ENCODE measurements at places on chromosomes 1 and 21. TPM values are rescaled to one million over a fixed set of nuclear protein-coding genes. Genes with fewer than 3 reads are reported as not detected.
A peak's percentile ranks its signal among the peaks of the same experiment; 100 is the strongest.

The TFF1 gene
- not detected for total RNA-seq

The SGIP1 gene
- total RNA-seq = 0.05 TPM

The FAM163A gene
- not detected for total RNA-seq

The S100B gene
- not detected for total RNA-seq

The PLCH2 gene
- total RNA-seq = 5.1 TPM

The ID3 gene
- 42.6 TPM for total RNA-seq

The PROX1 gene
- 0.09 TPM for total RNA-seq

The OLFML3 gene
- not detected for total RNA-seq

The CCDC181 gene
- total RNA-seq = 0.11 TPM

The CELA2B gene
- total RNA-seq = not detected

The KPRP gene
- not detected for total RNA-seq

The BRDT gene
- not detected for total RNA-seq

The ARMH1 gene
- total RNA-seq = 75.1 TPM

The CRYAA gene
- not detected for total RNA-seq

DNA sequence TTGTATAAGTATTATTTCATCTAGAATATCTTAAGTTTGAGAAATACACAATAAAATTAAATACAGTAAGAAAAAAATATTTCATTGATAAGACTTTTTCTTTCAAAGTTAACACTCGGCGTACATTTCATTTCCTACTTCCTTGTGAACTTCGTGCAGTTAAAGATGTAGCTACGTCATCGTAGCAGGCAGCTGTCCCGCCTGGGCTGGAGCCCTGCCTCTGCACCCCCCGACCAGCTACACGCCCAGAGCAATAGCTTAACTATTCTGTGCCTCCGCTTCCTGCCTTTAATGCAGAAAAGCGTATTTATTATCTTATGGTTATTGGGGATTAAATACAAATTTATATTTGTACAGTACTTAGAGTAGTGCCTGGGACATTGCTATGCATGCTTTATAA, 53.5 kb downstream of the CLSTN1 start:
- DNase-seq = no peak

GRCh38 chr1:111720274-111720976, 18.8 kb downstream of the INKA2 start:
- no peak for DNase-seq

DNA sequence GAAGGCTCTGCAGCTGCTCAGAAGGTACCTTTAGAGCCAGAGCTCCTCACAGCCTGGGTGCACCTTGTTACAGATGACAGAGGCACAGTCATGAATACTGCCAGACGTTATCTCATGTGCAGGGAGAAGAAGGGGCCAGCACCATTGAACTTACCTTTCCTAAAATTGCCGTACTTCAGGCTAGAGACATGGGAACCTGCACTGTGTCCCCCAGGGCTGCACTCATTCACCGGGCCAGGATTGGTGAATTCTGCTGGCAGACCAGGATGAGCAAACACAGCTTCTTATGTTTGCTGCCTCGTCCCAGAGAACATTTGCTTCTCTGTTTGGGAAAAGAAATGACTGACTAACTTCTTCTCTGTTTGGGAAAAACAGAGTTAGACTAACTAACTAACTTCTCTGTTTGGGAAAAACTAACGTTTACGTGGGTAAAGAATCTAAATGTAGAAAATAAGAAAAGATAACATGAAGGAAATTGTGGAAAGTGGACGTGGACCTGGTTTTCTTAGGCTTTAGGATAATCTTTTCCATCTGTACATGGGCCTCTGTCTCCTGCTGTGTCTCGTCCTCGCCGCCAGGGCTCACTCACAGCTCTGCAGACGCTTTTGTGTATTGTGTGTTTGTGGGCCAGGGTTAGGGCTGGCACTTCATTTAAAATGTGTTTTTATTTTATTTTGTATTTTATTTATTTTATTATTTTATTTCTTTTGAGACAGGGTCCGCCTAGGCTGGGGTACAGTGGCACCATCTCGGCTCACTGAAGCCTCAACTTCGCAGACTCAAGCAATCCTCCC, 9.9 kb downstream of the OBSCN start:
- DNase-seq = no peak

DNA sequence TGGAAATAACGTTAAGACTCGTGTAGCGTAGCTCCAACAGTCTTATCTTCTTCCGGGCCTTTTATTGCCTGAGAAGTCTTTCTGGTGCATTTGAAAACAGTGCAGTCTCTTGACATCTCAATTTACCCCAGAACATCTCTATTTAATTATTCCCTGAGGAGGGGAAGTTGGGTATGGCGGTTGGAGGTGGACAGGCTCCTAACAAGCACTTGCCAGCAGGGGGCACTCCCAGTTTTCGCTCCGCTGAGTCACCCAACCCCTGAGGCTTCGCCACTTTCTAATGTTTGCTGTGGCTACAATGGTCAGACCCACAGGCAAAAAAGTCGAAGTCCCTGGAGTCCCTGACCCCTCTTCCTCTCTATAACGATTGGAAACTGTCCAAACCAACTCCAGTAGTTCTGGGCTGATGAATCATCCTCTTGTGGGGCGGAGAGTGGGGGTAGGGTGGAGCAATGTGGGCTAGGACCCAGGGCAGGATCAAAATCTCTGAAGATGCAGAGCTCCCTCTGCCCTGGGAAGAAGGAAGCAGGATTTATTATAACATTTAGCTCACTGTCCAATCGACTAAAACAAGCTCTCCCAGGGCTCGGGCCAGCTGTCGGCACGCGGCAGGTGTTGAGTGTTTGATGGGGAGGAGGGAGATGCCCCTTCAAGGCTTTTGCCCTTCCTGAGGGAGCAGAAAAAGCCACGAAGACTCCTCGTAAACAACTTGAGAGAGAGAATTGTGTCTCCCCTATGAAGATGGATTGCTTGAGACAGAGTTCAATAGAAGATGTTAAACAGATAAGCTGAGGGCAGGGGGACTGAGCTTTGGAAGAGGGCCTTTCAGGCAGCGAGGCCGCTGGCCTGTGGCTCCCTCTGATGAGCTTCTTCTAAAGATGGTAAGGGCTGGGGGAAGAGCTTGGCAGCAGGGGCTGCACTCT, 85.7 kb downstream of the BRINP2 start:
- DNase-seq = peak; percentile 49

- peak; percentile 67 for DNase-seq
These were observed 18.3 kb upstream of the PLEKHA6 start for GRCh38 chr1:204377800-204378668.

DNA sequence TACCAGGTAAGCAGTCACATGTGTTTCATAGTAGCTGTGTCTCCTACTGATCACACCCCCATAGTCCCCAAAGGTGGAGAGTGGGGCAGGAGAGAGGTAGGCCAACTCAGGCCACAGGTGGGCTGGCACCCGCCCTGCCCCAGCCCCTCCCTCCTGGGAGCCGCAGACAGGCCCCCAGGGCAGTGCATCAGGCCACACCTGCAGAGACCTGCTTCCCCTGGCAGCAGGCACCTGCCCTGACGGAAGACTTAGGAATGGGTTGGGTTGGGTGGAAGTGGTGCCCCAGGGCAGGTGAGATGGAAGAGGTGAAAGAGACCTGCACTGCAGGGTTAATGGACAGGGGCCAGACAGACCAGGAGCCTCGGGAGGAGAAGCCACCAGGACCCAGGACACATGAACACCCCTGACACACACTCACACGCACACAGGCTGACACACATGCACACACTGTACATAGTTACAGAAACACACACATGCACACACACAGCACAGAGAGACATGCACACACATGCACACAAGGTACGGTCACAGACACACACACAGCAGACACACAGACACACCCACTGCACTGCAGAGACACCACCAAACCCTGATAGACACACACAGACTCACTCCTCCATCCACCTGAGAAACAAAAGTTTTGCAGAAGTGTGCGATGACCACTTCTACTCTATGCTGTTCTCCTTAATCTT, 1.7 kb upstream of the COL18A1 start:
- DNase-seq = no peak

GRCh38 chr1:22600071-22600816, 36.2 kb upstream of the C1QA start:
- no peak for DNase-seq

- DNase-seq = no peak
These were observed 8.5 kb upstream of the USP1 start for GRCh38 chr1:62428351-62428750.

GRCh38 chr1:176559878-176560277, 96.9 kb downstream of the PAPPA2 start:
- peak; percentile 37 for DNase-seq

DNA sequence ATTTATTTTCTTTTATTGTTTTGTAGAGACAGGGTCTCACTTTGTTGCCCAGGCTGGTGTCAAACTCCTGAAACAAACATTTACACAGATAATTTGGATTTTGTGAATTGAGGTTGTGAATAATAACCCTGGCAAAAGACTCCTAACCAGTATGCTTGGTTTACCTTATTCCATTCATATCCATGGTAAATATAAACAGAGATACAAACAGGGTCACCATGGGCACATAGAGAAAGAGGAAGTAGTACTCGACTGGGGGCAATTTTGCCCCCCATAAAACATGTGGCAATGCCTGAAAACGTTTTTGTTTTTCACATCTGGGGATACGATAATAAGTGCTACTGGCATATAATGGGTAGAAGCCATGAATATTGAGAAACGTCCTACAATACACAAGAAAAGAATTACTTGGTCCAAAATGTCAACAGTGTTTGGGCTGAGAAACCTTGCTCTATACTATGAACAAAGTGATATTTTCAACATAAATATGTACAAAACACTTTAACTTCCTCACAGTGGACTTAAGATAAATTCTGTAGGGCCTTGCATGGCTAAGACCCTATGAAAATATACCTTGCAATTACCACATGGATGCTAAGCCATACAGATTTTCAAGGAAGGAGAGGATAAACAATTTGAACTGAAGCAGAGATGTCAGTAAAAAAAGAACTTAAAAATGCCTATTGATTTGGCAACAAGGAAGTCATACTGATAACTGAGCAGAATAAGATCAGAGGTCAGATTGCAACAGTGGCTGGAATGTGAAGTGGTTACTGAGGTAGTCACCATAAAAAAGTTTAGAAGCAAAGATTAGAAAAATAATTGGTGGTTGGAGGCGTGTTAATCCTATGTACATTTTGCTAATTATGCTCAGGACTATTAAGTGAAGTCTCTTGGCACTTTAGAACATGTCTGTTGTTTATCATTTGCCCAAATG, 27.4 kb upstream of the ASPM start:
- no peak for DNase-seq

GRCh38 chr1:24308365-24309015, 10.7 kb upstream of the GRHL3 start:
- no peak for DNase-seq

DNA sequence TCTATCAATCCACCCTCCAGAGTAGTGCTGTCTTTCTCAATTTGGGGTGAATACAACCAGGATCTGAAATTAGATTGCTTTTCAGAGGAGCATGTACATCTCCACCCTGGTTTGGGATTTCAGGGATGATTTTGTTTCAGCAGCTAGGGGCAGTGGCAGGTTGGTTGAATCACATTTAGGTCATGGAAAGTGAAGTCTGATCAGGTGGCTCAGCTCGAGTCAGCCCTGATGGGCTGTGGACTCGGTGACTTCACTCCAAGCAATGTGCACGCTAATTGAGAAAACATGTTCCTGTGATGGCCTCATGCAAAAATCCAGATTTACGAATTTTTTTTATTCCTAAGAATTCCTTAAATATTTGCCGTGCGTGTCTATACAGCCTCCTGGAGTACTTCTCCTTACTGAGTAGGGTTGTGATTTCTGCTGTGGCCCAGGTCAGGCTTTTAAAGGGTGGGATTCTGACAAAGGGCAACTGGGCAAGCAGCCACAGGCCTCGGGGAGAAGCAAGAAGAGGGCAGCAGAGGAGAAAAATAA, 7.5 kb downstream of the NGF start:
- DNase-seq = no peak

GRCh38 chr1:212558693-212559480, 49.7 kb upstream of the ATF3 start:
- DNase-seq = peak; percentile 95

- DNase-seq = no peak
These were observed 19.0 kb upstream of the PIGV start for GRCh38 chr1:26768755-26769154.

DNA sequence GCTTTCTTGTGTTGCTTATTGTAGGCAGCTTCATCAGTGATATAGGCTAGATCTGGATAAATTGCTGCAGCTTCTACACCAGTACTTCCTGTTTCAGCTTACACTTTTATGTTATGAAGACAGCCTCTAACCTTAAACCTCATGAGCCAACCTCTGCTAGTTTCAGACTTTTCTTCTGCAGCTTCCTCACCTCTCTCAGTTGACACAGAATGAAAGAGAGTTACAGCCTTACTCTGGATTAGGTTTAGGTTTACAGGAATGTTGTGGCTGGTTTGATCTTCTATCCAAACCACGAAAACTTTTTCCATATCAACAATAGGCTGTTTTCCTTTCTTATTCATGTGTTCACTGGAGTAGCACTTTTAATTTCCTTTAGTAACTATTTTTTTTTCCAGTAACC, 76.9 kb upstream of the RNPC3 start:
- DNase-seq = no peak

GRCh38 chr1:9262096-9262986, 27.8 kb downstream of the H6PD start:
- DNase-seq = no peak

- DNase-seq = no peak
These were observed 706.4 kb downstream of the LRRIQ3 start for GRCh38 chr1:73491621-73492020.

GRCh38 chr1:206511362-206512057, 4.2 kb downstream of the RASSF5 start:
- no peak for DNase-seq
